Activated CD4-positive, alpha-beta memory T cell treated with anti-CD3 and anti-CD28 coated beads, Interleukin-2, amount 10 ng/mL, durations not matched to agents 7 days and 5 days (primary cell): ENCODE measurements at places on chromosomes 11 and 22. TPM values are rescaled to one million over a fixed set of nuclear protein-coding genes. Genes with fewer than 3 reads are reported as not detected.
A peak's percentile ranks its signal among the peaks of the same experiment; 100 is the strongest.

DNA sequence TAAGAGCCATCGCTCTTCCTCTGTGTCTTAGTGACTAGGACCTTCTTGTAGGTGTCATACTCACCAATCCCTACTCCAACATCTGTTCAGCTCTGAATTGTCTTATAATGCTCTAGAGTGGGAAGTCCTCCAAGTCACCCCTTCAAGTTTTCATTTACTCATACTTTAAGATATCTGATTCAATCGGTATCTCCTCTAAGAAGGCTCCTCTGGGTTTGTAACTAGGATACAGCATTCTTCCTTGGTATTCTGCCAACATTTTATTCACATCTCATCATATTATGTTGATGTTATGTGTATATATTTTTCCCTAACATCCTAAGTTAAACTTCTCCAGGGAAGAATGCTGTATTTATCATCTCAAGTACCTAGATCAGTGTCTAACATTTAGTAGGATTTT, 662.1 kb downstream of the NTM start:
- no peak for DNase-seq

- DNase-seq = no peak
These were observed 76.9 kb upstream of the B3GAT1 start for GRCh38 chr11:134488913-134489312.

- no peak for DNase-seq
These were observed 29.8 kb upstream of the TMEM135 start for GRCh38 chr11:87007963-87008362.

DNA sequence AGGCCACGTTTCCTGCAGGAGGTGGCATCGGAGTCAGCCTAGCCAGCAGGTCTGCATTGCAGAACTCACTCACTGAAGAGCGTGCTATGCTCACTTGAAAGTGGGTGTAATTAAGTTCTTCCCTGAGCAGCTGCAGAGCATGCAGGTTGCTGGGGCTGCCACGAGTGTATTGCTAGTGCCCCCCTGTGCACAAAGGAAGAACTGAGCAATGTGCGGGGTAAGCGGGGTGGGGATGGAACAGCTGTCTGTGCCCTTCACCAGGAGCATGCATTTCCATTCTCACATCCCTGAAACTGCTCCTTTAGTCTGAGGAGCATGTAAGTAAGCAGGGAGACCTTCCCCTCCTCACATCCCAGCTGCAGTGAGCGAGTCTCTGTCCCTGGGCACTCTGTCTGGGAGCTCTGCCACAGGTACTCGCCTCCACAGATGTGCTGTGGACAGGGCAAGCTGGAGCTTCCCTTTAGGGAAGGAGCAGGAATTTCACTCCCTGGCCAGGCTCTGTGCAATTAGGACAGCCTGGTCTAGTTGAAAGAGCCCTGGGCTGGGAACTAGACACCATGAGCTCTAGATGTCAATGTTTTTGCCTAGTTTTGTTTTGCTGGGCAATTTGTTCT, 1031.8 kb downstream of the NTM start:
- DNase-seq = peak; percentile 43

DNA sequence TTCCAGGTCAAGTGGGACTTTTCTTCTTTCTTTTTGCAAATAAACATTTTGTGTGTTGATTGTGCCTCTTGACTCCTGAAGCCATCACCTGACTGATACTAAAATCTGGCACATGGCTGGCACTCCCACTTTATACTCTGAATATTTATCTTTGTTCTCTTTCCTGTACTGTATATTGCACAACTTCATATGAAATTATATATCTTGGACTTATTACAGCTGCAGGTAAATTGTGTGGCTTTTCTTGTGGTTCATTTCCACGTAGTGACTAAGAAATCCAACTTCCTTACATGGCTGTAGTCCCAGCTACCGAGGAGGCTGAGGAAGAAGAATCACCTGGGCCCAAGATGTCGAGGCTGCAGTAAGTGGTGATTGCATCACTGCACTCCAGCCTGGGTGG, 23.7 kb upstream of the OR5B12 start:
- DNase-seq = no peak

- DNase-seq = no peak
These were observed 3.3 kb downstream of the MAP4K2 start for GRCh38 chr11:64799623-64800302.

- no peak for DNase-seq
These were observed 67.7 kb upstream of the CLNS1A start for GRCh38 chr11:77705195-77705875.

- no peak for DNase-seq
These were observed 440 bp upstream of the SLC25A45 start for GRCh38 chr11:65382804-65383368.

DNA sequence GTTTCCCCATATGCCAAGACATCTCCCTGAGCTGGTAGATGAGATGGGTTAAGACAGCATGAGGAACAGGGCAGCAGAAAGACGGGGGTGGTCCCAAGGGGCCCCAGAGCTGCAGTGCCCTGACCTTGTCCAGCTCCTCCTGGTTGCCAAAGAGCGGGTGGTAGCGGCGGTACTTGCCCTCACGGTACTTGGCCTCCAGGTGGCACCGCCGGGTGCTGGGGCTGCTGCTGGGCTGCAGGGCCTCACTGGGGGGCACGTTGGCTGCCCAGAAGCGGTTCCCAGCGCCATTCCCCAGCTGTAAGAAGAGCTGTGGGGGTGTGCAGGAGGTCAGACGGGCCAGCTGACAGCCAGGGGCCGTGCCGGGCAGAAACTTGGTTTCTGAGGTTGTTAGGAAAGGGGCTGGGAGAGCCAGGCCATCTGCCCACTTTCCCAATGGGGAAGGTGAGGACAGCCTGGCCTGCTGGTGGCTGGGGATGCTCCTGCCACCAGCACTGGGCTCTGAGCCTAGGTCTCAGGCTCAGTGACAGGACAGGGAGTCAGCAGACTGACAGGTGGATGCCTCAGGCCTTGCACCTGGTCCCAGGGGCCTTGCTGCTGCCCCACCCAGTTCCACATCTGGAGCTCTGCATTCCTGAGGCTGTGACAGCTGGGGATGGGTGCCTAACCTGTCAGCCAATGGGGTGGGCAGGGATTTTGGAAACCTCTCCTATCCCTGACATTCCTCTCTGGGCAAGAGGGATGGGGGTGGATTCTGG, 30.0 kb upstream of the PDE2A start:
- no peak for DNase-seq

CLDN5 gene
- total RNA-seq = 0.38 TPM

MRGPRF gene
- total RNA-seq = not detected

RAB3IL1 gene
- total RNA-seq = not detected
